Stimulated activated CD8-positive, alpha-beta memory T cell treated with anti-CD3 and anti-CD28 coated beads, Interleukin-2, amount 100 ng/mL, for 48 hours (primary cell): ENCODE measurements at places on chromosomes 6 and 20.

DNA sequence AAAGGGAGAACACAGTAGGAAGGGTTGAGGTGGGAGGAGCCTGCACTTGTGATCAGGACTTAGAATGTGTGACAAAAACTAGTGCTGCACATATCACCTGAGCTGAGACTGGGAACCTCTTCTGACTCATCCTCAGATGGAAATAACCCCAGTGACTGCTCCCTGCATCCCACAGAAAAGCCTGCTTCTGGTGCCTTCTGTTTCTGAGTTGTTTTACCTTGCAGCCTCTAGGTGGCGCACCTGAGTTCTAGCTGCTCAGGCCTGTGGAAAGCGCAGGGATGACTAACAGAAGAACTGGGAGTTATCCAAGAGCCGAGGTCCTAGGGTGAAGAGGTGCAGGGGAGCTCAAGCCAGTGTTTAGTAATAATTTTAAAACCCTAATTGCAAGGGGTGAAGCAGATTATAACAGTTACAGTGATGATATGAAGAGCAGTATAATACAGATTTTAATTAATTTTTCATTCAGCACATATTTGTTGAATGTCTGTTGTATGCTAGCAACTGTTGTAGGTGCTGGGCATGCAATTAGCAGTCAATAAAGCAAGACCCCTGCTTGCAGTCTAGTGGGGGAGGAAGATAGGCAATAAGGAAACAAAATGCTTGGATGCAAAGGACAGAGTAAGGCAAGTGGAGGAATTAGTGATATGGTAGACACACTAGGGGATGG, 302.5 kb downstream of the DHX35 start:
- DNase-seq = peak; percentile 25

GRCh38 chr6:169905041-169905807, 153.8 kb downstream of the ERMARD start:
- DNase-seq = no peak

DNA sequence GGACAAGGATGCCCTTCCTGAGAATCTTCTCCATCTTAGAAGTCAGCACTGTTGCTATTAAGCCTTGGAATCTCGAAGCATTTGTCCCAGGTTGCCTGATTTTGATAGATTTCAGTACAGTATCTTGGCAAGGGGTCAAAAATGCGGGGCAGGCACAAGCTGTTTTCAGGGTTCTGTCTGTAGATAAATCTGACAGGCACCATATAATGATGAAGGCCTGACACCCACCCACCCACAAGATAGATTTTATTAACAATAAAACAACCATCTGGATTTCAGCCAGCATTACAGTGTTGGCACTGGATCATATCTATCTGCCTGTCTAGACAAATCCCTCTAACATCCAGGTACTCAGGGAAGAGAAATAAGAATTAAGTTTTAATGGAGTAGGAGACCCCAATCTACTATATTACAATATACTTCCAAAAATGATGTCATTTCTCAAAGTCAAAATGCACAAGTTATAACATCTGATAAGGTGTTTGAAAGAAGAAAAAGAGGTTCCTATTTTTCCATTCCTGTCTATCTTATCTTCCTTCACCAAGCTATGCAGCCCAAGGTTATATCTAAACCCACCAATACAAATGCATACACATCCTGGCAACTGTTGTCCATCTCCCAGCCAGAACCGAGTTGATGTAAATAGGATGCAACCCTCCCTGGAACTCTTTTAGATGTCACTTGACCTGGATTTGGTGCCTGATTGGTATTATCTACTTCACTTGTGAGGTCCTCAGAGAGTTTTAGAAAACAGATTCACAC, 10.7 kb downstream of the NEDD9 start:
- no peak for DNase-seq

GRCh38 chr6:158347335-158347734, 35.1 kb downstream of the TULP4 start:
- DNase-seq = no peak

DNA sequence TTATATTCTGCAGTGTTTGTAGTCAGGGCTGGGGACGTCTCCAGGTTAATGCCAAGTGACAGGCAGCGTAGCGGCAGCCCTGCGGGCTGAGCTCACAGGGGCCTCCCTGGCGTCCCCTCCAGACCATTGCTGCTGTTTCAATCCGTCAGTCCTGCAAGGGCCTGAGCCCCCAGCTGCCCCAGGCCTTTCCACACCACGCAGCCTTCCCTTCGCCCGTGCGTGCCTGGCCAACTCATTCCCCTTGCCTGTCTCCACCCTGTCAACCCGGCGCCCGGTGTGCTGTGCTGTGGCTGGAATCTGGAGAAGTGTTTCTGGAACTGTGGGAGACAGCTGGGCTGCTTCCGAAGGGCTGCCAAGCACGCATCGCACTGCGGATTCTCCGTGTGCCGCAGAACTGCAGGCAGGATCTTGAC, 11.9 kb downstream of the BHLHE23 start:
- no peak for DNase-seq
